SJCRH30 (cell line): ENCODE measurements at places on chromosomes 2 and 18.

DNA sequence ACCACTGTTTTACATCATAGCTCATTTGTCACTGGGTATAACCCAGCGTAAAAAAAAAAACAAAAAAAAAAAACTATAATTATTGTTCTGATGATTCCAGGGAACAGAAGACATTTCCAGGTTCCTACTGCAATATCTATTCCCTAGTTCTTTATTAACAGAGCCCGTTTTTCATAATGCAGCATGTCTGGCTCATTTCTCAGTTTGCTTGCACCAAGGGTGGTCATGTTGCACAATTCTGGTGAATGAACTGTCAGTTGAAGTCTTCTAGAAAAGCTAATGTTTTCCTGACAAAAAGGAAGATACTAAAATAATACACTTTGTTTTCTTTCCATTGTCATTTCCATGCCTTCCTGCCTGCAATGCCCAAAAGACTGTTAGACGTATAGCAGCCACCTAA is 180.1 kb downstream of the RDH14 start:
- no peak for DNase-seq

DNA sequence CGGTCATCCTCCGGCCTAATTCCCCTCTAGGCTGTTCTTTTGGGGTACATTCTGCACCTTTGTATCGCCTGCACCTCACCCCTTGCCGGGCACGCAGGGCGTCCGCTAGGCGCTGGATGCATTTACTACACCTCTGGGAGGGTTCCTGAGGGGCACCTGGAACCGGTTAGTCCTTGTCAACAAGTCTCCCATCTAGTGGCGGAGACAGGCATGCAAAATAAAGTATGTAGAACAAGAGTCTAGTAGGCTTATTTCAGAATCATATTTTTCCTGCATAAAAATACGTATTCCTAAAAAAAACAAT is 705 bp upstream of the TEX261 start:
- DNase-seq: peak; percentile 38

- no peak for DNase-seq
Measured at GRCh38 chr2:202149936-202150335, 76.9 kb downstream of the KIAA2012 start.

- DNase-seq: no peak
Measured at GRCh38 chr2:234991290-234991689, 39.5 kb downstream of the SH3BP4 start.

DNA sequence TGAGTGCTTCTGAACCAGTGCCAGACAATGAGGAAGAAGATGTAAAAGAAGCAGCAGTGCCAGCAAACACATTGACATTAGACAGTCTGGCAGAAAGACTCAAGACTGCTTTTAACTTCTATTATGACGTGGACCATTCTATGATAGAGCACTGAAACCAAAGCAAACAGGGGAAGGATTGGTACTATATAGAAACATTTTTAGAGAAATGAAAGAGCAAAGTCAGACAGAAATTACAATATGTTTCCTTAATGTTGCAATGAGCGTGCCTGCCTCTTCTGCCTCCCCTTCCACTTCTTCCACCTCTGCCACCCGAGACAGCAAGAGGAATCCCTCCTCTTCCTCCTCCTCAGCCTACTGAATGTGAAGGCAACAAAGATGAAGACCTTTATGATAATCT is 39.7 kb downstream of the DHX57 start:
- no peak for DNase-seq

GRCh38 chr2:160666154-160667060 is 172.8 kb upstream of the RBMS1 start:
- peak; percentile 19 for DNase-seq
